ENCODE measurements at places on chromosomes 12 and 14.
A peak's percentile ranks its signal among the peaks of the same experiment; 100 is the strongest.

DNA sequence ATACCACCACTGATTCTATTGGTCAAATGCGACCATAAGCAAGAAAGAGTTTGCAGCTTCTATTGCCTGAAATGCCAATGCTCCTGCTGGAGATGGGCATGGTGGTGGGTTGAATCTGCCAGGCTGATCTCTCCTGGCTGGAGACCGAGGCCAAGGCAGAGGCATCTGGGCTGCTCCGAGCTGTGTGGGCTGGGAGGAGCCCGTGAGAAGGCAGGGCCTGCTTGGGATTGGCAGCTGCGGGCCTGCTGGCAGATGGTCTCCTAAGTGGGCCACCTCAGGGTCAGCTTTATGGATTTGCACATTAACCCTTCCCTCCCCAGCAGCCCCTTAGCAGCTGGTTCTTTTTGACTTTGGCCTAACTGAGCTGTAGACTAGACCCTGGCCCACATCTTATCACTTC lies 25.4 kb downstream of the SRRM4 start:
- DNase-seq = no peak

GRCh38 chr12:106481246-106481645 lies 101.6 kb upstream of the RFX4 start:
- no peak for DNase-seq

GRCh38 chr12:29223956-29224543 lies 75.0 kb downstream of the FAR2 start:
- no peak for DNase-seq

- no peak for DNase-seq
Measured at GRCh38 chr14:96832351-96832750, 35.2 kb downstream of the VRK1 start.

DNA sequence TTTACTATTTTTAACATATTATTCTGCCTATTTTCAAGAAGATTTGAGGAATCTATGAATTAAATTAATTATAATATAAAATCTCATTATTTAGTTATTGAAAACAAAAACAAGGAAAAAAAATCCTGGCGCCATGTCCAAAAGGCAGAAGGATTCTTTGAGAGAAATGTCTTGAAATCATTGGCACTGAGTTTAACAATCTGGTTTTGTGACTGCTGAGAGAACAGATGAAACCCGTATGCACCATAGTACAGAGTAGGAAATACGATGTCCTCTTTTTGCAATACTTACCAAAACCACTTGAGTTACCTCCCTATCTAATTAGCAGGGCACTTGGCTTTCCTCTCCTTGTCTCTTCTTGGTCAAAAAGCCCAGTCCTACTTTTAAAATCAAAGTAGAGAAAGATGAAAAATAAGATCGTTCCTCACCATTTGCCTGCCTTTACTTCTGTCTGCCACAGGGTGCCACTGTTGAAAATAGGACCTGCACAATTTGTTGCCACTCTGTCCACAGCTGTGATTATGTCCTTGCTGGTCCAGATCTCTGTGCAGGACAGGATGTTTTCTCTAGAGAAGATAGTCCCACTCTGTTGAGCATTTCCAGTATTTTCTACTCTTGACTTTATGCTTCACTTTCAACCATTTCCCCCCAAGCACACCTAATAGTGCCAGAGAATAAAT lies 179.7 kb downstream of the PDZRN4 start:
- no peak for DNase-seq

DNA sequence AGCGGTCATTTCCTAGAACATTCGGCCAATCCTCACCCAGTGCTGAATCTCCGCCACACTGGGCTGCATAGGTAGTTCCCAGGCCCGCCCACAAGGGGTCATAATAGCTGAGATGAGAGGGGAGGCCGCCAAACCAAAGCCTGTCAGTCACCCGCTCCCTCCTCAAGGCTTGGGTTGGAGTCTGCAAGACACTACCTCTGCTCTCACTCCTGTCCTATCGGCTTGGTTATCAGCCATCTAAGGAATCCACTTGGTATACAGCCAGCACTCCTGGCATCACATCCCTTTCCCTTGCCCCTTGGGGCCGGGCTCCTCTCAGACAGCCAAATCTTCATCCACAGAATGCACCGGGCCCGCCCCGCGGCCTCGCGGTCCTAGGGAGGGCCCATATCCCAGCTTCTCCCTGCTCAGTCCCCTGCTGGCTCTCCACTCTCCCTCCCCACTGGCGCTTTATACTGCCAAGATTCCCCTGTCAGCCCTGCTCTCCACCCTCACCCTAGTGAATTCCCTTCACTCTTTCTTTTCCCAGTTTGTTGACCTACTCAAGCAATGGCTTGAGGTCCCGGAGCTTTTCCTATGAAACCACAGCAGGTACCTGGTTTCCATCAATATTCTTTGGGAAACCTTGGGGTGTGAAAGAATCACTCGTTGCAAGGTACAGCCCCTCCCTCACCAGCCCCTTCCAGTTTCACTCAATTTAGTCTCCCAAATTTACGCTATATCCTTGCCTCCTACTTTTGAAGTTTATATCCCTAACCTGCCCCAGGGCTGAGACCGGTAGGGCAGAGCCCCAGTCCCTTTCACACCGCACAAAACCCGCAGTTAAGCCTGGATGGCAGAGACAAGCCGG lies 1.4 kb downstream of the IFFO1 start:
- DNase-seq = peak; percentile 89

GRCh38 chr12:2575245-2575644 lies 219.5 kb upstream of the FKBP4 start:
- DNase-seq = no peak

GRCh38 chr14:103055695-103056094 lies 1.7 kb downstream of the CDC42BPB start:
- DNase-seq = no peak

DNA sequence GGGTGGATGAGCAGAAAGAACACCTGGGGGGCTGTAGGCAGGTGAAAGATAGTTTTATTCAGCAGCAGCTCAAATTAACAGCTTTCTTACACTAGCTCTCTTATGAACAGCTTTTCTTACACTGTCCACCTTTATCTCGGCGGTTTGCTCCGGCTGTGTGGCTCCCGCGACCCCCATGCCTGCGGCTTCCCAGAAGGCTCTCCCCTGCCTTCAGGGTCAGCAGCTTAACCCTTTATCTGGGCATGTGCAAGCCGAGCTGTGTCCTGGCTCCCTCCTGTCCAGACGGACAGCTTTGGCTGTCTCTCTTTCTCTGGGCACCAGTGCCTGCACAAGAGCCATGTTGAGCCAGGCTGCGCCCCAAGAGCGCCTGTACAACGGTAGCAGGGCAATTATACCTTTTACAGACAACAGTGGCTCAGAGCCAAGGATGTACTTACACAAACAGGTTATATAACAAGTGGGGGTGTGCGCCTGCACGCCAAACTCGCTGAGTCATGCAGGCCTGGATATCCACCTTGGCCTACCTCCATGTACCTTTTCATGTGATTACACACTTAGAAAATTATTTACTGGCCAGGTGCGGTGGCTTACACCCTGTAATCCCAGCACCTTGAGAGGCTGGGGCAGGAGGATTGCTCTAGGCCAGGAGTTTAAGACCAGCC lies 28.5 kb upstream of the KLHL42 start:
- no peak for DNase-seq

DNA sequence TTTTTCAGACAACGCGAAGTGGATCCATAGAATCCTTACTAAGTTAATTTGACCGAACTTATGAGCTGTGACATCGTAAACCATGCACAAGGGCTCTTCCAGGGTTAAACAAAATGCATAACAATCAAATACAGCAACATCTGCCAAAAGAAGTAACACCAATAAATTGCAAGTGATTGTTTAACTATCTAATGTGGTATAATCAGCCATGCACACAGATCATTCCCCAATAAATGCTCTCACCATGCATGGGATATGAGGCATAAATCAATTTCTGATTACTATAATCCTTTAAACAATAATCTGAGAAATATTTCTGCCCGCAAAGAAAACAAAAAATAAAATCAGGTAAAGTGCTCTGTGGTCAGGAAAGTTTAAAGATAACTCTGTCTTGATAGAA lies 7.7 kb upstream of the PLEKHG7 start:
- DNase-seq = no peak

DNA sequence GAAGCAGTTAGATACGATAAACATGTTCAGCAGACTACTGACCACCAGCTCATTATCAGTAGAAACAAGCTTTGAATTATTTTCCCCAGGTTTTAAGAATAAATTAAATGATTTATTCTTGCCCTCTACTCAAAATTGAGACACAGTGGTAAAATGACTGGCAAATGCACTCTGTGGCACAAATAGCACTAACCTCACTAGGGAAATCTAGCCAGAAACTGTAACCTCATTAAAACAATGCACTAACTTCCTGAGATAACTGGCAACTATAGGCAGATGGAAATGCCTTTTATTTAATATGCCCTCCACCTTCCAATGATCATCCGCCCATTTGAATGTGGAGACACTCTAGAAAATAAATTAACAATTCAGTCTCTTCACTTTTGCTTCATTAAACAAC lies 33.2 kb downstream of the CPNE8 start:
- no peak for DNase-seq

GRCh38 chr12:51214895-51215294 lies 3.0 kb downstream of the POU6F1 start:
- no peak for DNase-seq

DNA sequence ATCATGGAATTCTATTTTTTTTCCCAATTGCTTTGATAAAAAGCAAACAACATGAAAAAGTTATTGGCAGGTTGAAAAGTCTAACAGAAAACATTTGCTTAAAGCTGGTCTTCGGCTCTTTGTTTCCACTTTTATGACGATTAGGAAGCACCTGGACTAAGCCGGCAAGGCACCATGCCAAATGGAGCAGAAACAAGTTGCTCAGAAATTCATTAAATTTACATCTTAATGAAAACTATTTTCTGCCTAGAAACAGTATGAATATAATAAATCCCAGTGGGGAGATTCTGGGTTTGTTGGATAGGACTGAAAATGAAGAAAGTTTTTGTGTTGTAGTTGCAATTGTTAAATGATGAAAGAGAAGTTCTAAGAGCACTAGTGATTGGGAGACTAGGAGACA lies 51.4 kb upstream of the OR9K2 start:
- no peak for DNase-seq

DNA sequence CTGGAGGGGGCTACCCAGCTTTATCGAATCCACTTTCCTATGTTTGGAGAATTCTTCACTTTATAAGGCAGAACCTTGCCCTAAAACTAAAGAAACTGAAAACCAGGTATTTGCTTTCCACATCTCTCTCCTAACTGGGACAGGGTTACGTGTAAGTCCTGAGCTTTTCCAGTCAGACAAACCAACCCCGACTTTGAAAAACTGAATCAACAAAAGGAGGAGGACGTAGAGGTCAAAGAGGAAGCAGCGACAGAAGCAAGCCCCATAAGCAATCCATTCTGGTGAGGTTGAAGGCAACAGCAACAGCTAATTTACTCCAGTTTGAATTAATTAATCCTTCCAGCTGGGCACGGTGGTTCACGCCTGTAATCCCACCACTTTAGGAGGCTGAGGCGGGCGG lies 47.2 kb downstream of the LRP6 start:
- DNase-seq = no peak

DNA sequence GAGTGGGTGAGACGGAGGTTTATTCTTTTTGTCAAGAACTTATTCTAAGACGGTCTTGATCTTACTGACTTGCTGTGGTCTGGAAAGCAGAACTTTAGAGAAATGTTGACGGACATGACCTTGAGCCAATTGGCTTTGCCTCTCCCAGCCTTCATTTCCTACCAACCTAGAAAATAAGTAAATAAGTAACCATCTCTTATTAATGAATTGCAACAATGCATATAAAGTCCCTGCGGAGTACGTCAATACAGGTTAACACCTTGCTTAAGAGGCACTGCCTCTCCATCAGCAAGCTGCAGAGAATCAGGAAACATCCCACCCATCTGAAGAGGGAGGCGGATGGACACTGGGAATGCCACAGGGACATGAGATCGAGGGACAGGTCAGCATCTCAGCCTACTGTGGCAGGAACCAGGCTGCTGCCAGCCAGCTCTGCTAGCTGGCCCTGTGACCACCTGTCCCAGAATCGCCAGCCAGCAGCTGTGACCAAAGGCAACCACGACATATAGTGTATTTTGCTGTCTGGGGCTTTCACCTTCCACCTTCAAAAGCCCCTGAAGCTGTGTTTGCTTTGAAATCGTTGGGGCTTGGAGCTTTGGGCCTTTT lies 208.3 kb downstream of the BCL11B start:
- no peak for DNase-seq

DNA sequence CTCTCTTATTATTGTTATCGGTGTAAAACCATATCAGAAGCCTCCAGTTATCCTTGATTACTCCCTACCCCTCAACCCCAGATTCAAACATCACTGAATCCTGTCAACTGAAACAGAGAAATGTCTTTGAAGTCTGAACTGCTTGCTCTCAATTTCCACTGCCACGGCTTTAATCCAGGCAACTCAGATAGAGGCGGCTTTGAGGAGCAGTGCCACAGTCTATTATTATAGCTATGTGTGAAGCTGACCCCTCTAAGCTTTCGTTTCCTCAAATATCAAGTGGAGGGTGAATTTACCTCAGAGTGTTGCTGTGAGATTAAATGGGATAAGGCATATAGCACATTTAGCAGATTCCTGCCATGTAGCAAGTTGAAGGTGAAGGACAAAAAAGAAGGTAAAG lies 49.0 kb upstream of the PDE3A start:
- no peak for DNase-seq

DNA sequence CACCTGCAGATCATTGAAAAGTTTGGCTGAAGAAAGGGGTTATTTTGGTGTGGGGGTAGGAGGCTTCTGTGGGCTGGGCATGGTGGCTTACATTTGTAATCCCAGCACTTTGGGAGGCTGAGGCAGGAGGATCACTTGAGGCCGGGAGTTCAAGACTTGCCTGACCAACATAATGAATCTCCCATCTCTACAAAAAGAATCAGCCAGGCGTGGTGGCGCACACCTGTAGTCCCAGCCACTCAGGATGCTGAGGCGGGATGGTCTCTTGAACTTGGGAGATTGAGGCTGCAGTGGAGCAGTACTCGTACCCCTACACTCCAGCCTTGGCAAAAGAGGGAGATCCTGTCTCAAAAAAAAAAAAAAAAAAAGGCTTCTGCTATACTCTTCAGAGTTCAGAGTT lies 7.0 kb downstream of the DDIT3 start:
- DNase-seq = no peak

- DNase-seq = peak; percentile 91
Measured at GRCh38 chr14:20873370-20874177, 17.6 kb upstream of the RNASE3 start.

- DNase-seq = no peak
Measured at GRCh38 chr12:98998697-98999299, 353.7 kb downstream of the APAF1 start.

DNA sequence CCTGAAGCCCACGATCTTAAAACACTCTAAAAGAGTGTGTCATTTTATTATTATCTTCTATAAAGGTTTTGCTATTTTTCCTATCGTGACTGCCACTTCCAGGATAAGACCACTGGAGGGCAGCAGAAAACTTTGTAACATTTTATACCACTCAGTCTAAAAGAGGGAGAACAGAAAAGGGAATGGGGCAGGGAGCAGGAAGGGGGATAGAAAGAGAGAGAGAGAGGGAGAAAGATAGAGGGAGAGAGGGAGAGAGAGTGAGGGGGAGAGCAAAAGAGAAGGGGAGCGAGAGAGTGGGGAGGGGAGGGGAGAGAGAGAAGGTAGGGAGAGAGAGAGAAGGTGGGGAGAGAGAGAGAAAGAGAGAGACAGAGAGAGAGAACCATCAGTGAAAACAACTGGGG lies 2.0 kb upstream of the ART4 start:
- peak; percentile 52 for DNase-seq

- DNase-seq = no peak
Measured at GRCh38 chr14:72291908-72292688, 359.9 kb downstream of the RGS6 start.

- no peak for DNase-seq
Measured at GRCh38 chr14:84527706-84528105, 1002.2 kb upstream of the FLRT2 start.
